ENCODE measurements at places on chromosomes 4 and X.

DNA sequence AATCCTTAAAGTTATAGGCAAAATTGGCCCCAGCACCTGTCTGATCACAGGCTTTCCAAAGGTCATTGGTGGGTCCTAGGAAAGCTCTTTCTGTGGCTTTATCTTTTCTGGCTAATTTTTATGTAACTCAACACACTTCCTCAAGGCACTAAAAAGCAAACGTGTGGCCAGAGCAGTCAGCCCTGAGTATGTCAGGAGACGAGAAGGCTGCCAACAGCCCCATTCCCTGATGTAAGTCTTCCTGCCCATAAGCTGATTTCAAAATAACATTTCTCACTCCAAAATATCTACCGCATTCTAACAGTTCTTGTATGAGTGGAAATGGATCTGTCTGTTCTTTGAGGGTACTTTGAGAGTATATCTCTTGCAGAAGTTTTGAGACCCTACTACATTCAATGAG is 25.5 kb upstream of the FUNDC1 start:
- no peak for DNase-seq

GRCh38 chr4:82484996-82485783 is 54.8 kb downstream of the ENOPH1 start:
- DNase-seq, result no peak

GRCh38 chr4:24003496-24003895 is 113.6 kb upstream of the PPARGC1A start:
- DNase-seq, result no peak

DNA sequence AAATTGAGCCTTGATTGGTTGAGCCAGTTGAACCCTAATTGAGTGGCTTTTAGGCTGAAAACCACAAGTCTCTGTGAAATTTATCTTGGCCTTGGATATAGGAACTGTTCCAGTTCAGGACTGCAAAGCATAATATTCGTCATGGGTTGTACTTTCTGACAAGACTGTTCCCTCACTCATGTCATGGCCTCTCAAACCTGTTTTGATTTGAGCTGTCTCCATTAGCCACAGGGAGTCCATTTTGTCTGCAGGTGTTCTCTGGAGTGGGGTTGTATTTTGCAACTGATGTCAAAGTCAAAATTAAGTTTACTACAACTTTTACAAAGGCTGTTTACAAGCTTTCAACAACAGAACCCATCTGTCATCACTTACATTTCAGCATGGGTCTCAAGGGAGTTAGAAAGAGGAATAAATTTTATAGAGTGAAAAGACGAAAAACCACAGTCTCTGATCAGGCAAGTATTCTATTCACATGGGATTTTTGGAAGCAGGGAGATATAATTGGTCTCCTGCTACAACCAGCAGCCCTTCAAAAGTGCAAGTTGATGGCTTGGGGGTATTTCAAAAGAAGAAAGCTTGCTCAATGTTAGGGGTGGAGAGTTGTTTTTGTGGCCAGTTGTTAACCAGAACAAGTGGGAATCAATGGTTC is 1716.3 kb downstream of the C4orf33 start:
- DNase-seq, result no peak

GRCh38 chr4:113273721-113274220 is 224.3 kb downstream of the ANK2 start:
- no peak for DNase-seq

GRCh38 chr4:152104901-152105357 is 344.1 kb upstream of the GATB start:
- no peak for DNase-seq
